Activated naive CD4-positive, alpha-beta T cell (primary cell): ENCODE measurements at places on chromosomes 1 and 21.

DNA sequence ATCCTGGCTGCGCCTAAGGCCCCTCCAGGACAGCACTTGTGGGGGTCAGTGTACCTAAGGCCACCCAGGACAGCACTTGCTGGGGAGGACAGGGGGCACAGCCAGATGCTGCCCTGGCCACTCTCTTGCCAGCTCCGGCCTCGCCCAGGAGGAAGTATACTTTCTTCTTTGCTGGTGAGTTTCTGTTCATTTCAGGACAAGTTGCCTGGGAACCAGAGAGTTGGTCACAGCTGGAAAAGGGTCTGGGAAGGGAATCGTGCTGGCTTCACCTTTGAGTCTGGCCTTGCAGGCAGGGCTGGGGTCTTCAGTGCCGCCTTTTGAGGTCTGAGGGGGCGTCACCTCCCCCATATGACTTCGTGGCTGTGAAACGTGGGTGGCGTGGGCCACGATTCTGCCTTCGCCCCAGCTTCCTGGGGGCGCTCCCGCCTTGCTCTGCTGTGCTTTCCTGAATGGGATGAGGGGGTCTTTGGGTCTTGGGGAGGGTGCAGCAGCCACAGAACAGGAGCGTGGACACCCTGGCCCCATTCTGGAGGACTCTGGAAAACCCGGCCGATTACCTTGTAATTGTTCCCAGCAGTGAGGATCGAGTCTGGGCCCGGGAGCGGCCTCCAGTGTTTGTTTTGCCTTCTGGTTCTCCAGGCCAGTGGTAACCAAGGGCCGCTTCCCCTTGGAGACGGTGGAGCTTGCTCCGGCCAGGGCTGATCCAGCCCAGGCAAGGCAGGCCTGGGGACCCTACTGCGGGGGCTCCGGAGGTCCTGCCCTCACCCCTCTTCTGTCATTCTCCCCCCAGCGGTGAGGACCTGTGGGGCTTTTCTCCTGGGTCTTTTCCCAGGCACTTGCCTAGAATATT is 45.9 kb downstream of the SPSB1 start:
- no peak for DNase-seq

DNA sequence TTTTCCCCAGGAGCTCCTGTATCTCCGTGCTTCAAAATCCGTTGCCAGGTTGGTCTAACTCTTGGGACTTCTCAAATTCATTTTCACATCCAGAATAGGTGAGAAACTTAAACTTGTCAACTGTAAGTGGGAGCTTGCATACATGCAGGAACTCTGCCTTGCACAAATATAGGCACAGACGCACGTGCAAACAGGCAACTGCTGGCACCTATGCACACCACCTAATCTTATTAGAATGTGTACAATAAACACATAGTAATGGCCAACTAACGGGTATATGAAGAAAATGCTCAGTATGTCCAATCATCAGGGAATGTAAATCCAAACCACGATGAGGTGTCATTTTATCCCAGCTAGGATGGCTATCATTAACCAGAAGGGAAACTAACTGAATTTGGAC is 22.6 kb upstream of the FCGR2A start:
- DNase-seq: no peak

DNA sequence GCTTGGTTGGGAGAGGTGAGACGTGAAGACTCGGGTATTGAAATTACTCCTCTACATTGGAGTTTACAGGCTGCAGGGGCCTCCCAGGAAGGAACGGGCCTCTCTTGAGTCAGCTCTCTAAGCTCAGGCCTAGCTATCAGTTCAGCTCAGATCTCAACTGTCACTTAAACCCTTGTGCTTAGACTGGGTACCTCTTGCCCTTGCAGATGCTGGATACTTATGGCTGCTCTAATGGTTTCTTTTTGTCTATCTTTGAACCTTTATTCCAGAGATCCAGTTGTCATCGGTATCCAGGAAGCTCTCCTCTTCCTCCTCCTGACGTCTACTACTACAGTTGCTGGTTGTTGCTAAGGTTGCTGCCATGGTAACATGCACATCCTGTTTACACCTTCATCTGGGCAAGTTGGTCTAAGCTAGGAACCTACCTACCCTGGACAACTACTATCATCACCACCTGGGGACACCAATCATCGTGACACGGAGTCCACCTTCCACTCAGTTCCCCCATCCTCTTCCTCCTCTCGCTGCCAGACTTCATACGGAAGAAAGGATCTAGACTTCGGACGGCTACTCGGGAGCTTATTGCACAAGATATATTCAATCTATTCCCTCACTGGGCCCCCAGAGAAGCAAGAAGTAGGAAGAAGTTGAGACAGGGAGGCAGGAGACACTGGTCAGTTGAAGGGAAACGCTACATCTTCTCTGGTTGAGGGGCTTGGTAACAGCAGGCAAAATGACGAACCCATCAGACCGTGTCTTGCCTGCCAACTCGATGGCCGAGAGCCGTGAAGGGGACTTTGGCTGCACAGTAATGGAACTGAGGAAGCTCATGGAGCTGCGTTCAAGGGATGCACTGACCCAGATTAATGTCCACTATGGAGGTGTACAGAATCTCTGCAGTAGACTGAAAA is 56.1 kb downstream of the ATP2B4 start:
- peak; percentile 13 for DNase-seq

DNA sequence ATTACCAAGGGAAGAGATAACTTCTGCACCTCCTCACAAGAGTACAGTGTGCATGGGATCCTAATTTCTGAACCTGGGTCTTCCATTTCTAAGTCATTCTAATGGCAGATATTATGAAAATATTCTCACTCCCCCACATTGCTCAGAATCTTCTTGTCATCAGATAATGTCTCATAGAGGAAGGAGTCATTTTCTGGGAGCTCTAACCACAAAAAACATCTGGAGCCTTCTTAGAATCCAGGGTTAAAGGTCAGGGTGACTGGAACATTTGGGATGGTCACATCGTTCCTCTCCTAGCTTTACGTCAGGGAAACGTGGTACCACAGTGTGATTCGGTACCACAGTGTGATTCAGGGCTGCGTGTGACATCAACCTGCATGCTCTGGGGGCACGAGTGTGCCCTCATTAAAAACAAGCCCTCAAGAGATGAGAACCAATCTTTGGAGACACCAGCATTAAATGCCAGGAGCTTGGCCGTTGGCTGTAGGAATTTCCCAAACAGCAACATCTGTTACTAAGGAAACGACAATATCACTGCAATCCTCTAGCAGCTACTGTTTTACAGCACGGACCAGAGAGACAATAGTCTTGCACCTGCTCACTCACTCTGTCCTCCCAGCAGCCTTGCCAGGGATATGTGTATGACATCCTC is 179.1 kb downstream of the PSMG1 start:
- no peak for DNase-seq

GRCh38 chr1:196105901-196106300 is 502.3 kb downstream of the KCNT2 start:
- DNase-seq: no peak

DNA sequence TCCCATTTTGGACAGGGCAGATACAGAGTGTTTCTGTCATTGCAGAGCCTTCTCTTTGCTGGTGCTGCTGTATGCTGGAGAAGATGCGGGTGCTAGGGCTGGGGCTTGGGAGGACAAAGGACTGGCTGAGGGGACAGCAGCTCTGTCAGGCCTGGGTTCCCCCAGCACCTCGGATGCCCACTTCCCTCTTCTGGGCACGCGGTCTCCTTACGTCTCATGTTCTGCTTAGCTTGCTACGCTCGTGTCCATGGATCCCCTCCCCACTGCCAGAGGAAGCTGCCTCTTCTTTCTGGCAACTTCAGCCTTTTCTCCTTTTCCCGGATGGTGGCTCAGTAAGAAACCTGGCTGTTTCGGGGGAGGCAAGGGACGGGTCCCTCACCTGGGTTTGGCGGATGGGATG is 75.7 kb downstream of the ARHGEF10L start:
- no peak for DNase-seq

DNA sequence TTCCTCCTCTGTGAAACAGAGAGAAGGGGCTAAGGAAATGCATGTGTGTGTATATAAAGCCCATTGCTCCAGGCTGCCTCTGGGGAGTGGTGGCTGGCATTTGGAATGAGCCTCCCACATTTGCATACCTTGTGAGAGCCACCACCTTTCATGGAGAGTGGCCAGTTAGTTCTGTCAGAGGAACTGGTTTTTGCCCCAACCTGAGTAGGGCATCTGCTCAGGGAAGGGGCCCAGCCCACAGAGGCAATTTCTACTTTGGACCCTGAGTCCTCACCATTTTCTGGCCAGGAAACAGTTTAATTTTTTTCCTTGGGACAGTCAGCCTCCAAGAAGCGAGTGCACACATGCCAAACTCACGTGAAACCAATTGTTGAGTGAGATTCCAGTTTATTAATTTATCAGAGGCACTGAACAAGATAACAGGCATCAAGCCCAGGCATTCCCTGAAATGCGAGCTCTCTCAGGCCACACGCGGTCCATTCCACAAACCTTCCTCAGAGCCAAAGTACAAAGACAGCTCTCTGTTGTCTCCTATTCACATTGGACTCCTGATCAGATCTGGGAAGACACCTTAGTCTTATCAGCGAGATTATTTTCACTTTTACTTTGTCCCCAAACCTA is 1.0 kb upstream of the SLC6A9 start:
- DNase-seq: no peak

GRCh38 chr1:94698759-94699502 is 121.2 kb upstream of the SLC44A3 start:
- no peak for DNase-seq

GRCh38 chr1:211789641-211790464 is 40.7 kb downstream of the LPGAT1 start:
- no peak for DNase-seq

DNA sequence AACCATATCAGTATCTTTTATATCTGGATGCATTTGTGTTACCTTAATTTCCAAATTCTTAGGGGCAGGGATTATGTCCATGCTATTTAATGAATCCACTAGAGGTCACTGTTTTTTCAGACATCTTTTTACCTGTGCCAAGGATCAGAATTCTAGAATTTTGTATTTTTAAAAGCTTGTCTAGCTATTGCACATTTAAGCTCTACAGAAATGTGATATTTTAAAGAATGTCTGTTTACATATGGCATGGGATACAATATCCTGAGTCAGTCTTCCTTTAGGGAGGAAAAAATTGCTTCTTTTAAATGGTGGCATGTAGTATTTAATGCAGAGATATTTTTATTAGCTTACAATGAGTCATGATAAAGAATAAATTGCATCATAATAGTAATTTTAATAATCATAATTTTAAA is 11.3 kb downstream of the RPAP2 start:
- DNase-seq: no peak

GRCh38 chr1:36778740-36779139 is 255.6 kb downstream of the GRIK3 start:
- DNase-seq: no peak

GRCh38 chr1:166814611-166815010 is 24.7 kb upstream of the POGK start:
- no peak for DNase-seq
